ENCODE measurements at places on chromosomes 12 and 14.

- DNase-seq = peak; percentile 22
Observed at GRCh38 chr14:31897581-31898186, 179.4 kb upstream of the ARHGAP5 start.

DNA sequence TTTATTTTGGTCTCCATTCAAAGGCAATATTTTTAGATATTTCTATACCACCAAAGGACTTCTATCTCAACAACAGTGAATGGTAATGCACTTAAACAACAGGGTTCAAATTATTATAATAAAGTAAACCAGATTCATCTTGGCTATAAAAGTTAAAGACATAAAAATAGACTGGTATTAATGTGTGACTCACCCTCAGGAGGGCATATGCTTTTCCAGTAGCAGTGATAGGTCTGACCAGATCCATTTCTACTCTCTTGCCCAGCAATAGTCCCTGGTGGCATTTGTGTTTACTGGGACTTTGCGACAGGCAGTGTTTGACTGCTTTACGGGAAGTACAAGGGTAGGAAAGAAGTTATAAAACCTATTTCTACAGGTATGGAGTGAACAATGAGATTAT is 353.2 kb upstream of the ATP2B1 start:
- DNase-seq = no peak

GRCh38 chr12:89370850-89371249 is 18.5 kb upstream of the DUSP6 start:
- DNase-seq = peak; percentile 85

DNA sequence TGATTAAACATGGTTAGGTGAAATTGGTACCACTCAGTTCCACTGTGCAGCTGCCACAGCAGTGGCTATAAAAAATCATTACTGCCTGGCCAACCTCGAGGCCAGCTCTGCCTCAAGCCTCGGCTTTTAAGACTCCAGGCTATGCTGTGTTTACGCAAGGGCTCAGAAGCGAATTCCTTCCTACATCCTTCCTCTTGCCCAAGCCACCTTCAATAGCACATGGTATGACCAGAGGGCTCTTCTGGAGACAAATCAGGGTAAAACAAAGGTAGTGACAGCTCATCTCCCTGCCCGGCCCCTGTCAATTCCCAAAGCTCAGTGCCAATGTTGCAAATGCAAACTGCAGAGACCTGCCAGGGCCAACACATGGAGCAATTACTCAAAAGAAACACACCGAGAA is 31.9 kb downstream of the NUAK1 start:
- DNase-seq = peak; percentile 37

- no peak for DNase-seq
Observed at GRCh38 chr12:132116709-132117557, 27.2 kb downstream of the DDX51 start.

DNA sequence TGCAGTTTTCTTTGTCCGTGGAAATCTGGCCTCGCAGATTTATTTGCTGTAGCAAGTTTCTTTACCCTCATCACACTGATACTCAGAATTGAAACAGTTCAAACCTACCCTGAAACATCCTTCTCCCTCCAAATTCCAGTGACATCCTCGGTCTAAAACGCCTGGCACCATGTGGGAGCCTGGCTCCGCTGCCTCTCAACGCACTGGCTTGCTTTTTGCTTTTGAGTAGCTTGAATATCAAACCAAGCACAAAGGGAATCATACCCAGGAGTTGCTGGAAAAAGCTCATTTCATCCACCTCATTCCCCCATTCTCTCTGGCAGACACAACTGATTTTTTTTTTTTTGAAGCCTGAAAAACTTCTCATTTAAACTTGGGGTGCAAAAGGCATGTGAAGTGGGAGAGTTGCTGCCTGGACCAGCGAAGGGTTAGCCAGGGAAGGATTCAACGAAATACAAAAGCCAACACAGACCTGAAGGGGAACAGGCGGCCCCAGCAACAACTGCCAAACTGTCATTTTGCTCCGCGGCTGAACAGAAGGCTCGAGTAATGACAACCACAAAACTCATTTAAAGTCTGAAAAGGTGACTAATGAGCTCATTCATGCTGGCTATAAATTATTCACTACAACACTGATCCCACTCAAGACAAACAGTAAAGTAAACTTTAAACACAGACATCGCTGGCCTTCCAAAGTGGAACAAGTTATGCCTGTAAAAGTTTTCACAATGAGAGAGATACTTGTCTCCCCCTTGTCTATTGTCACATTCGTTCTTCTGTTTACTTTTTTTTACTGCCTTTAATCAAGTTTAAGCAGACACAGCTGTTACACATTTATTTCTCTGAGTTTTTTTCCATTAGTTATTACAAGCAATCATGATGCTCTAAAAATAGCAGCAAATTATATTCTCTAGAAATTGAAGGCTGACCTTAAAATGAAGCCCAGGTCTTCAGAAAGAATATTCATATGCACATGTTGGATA is 12.5 kb upstream of the FOXN3 start:
- peak; percentile 65 for DNase-seq

GRCh38 chr14:92392711-92393110 is 69.7 kb downstream of the SLC24A4 start:
- no peak for DNase-seq

DNA sequence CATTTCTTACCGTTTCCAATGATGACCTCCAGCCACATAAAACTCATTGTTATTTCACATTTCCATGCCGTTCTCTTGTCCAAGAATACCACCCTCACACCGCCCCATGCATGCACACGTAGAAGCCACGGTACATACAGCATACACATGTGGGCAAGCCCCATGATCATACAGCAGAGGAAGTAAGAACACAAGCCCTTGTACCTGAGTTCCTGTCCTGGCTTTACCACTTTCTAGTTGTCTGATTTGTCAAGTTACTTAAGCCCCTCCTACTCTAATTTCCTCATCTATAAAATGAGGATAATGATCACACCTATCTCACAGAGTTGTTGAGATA is 59.9 kb downstream of the DUSP16 start:
- DNase-seq = no peak

GRCh38 chr12:111598637-111599452 is at the start of gene ATXN2:
ATXN2 (minus strand) TSS chr12:111599315; CDS start chr12:111599034, 281 bp downstream.
- peak; percentile 82 for DNase-seq

- DNase-seq = peak; percentile 7
Observed at GRCh38 chr14:90453401-90453951, 56.6 kb downstream of the CALM1 start.

- no peak for DNase-seq
Observed at GRCh38 chr12:27299102-27299501, 33.5 kb upstream of the BMAL2 start.

DNA sequence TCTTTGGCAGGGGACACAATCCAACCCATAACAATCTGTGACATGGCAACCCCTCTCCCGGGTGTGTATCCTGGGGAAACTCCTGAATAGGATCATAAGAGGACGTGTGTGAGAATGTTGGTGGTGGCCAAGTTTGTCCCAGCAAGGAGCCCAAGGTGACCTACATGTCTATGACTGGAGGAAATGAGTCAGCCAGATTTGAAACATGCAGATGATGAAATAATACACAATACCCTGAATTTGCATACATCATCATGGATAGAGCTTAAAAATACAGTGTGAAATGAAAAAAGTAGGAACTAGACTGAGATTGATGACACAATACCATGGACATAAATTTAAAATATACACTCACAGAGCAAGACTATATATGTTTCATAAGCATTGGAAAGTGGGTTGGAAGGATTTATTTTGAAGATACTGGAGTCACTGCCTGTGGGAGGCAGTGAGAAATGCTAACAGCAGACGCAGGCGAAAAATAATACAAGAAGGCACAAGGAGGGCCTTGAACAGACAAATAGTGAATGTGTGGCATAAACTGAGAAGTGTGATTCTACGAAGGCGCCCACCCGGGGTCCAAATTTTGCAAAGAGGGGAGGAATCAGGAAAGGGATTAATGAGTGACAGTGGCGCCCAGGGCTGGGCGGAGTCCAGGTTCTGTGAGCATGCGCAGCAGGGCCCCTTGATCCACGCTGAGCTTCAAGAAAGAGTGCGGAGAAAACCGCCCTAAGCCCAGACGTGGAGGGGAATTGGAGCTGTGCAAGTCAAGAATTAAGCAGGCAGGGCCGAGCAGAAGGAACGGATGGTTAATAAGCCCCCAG is 7.0 kb upstream of the MAP1LC3B2 start:
- DNase-seq = peak; percentile 78

DNA sequence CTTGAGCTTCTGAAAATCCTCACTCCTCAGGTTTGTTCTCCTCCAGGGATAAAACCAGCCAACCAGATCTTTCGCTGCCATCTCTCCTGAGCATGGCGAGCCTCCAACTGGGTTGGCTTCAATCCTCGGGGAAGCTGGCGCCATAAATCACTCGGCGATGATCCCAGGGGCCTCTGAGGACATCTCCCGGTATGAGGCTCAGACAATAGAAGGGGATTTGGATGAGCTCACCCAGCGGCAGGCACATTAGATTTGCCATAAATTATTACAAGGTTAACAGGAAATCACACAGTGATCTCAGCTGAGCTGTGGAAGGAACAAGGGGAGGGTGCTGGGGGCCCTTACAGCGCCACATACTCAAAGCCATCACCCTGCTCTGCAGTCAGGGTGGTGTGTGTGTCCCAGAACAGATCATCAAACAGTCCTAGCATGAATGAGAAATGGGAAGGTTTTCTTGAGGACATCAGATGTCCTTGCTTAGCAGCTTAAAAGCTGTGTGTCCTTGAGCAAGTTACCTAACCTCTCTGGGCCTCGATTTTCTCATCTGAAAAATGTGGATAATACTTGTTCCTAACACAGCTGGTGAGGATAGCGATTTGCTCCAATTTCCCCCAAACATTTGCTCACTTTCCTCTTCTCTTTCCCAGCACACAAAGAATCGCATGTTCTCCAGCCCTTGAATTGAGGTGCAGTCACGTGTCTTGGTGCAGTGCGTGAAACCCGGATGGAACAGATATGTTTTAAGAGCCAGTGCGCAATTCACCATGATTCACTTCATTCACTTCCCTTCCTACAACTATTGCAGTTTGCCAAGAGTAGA is 142.8 kb downstream of the SCARB1 start:
- peak; percentile 97 for DNase-seq

DNA sequence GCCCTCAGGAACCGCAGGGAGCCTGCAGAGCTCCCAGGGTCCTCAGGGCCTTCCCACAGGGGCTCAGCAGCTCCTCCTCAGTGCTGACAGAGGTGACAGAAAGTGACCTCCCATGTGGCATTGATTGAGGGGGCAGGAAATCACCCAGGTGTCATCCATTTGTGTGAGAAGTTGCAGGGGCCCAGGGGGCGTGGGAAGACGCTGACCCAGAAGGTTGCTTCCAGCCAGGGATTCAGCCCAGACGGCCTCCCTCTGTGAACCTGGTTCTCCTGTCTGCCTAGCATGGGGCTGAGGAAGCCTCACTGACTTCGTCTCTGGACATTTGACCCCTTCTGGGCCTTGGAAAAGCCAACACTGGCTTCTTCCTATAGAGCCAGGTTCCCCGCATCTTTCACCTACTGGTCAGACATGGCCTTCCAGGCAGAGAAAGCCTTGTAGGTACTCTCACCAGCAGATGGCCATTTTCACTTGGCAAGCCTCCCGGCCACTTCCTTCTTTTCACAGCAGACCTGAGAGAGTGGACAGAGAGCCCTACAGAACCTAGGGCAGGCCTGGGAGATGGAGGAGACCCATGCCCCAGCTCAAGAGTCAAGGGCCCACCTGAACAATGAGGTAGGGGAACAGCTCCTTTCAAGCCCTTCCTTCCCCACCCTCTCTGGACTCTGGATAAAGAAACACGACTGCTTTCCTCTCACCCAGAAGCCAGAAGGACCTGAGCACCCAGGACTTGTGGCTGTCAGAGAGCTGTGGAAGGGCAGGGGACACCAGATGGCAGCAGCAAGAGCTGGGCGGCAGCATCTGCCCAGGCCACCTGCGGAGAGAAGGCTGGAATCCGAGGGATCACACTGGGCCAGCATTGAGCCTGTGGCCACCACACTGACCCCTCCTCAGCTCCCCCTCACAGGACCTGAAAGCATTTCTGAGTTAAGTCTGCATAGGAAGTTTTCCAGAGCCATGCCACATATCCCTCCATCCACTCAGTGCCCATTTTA is 377.8 kb downstream of the DPF3 start:
- peak; percentile 41 for DNase-seq

- DNase-seq = no peak
Observed at GRCh38 chr14:96417254-96417653, 25.3 kb downstream of the AK7 start.

GRCh38 chr12:107788690-107789458 is 14.4 kb downstream of the ASCL4 start:
- no peak for DNase-seq

- DNase-seq = no peak
Observed at GRCh38 chr14:75023108-75023507, 20.4 kb downstream of the EIF2B2 start.

DNA sequence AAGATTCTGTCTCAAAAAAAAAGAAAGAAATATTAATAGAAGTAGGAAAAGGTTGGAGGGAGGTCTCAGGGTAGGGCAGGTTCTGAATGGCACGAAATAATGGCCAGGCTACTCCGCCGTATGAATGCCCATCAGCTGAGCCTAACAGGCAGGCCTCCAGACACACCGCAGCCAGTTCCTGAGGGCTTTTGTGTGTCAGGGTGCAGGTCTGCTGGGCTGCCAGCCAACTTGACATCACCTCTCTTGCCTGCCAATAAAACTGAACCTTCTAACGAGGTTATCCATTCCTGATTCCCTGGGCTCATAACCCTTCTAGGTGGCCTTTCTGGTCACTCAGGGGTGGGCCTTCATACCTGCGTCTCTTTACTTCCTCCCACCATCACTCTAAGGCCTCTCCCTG is 3.0 kb downstream of the IFI27 start:
- DNase-seq = no peak

DNA sequence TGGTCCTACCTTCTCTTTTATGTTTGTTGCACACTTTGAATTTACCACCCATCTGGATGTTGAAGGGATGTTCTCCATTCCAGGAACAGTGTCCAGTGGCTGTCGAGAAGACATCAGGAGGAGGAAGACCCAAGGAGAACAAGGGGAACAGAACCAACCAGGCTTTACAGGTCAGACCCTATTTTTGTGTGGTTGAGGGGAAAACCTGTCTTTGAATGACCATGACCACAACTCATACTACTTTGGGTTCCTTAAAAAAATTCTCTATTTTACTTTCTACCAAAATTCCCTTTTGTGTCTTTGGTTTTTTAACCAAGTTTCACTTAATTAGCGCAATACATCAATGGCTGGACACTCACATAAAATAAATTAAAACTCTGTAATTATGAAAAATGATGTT is 78.7 kb downstream of the PLXNC1 start:
- no peak for DNase-seq

DNA sequence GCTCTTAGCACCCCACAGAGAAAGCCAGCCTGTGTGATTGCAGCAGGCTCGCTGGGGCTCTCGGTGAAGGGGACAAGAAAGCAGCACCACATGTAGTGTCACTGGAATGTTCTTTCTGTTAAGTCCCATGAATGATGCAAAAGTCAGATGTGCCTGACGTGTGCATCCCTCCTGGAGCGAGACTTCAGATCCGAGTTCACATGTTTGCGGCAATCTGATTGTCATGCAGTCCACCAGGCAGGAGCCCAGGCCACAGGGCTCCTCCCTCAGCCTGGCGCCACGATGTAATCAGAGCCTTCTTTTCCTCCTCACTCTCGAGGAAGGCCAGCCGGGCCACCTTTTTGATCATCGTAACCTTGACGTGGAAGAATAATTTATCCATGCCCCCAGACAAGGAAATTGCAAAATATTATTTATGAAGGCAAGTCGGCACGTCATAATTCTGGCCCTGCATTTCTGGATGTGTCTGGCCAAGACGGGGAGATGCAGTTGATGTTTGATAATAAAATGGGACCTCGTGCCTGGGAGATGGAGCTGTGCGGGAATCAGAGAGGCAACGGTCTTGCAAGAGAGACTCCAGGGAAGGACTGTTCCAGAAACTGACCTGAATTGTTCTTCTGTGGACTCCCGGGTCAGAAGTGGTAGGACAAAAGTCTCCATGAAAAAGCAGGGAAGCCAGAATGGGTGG is 214.6 kb downstream of the PHETA1 start:
- peak; percentile 11 for DNase-seq

GRCh38 chr12:52415870-52416750 is 10.0 kb upstream of the KRT82 start:
- peak; percentile 88 for DNase-seq
